Suppressor macrophage treated with lipopolysaccharide for 4 hours (primary cell): ENCODE measurements at places on chromosomes 6 and 20.

DNA sequence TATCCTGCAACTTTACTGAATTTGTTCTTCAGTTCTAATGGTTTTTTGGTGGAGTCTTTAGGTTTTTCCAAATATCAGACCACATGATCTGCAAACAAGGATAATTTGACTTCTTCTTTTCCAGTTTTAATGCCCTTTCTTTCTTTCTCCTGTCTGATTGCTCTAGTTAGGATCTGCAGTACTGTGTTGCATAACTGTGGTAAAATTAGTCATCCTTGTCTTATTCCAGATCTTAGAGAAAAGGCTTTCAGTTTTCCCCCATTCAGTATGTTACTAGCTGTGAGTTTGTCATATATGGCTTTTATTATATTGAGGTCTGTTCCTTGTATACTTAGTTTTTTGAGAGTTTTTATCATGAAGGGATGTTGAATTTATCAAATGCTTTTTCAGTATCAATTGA is 4.3 kb downstream of the MICA start:
- DNase-seq, result peak; percentile 77

DNA sequence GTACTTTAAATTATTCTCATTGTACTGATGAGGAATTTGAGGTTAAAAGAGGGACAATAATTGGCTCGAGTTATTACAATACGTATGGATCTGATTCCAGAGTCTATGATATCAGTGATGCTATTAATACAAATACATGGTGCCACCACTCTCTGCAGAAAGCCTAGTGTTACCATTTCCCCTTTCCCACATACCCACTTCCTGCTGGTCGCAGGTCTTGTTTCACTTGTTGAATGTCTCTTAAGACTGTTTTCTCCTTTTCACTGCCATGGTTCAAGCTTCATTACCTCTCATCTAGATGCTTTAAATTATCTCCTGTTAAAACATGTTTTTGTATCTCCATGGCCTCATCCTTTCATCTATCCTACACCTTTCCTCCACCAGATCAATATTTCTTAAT is 62.0 kb downstream of the FHL5 start:
- no peak for DNase-seq

- DNase-seq, result peak; percentile 1
Observed at GRCh38 chr6:97102145-97102790, 177.7 kb downstream of the KLHL32 start.

GRCh38 chr6:79665725-79666551 is 34.8 kb downstream of the SH3BGRL2 start:
- no peak for DNase-seq
